ENCODE measurements at places on chromosomes 2 and 18.

DNA sequence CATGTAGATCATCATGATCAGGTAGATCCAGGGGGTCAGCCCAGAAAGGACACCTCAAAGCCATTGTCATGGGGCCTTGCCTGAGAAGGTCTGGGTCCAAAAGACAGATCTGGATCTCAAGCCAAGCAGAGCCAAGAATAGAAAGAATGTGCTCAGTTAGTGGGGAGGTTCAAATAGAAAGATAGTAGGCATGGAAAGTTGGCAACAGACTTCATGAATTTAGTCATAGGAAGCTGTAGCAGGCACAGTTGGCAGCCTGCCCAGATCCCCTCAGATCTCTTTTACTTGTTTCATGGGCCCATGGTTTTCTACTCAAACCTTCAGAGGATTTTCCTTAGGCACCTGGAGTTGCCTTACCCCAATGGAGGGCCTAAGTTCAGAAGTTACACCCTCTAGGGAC is 767.0 kb downstream of the SLC4A3 start:
- no peaks in the 10 kb centered on the region for H3K4me1 ChIP-seq
- no peak for DNase-seq
- H3K36me3 ChIP-seq: no peaks in the 10 kb centered on the region
- H3K27ac ChIP-seq: no peak overlapping the region

DNA sequence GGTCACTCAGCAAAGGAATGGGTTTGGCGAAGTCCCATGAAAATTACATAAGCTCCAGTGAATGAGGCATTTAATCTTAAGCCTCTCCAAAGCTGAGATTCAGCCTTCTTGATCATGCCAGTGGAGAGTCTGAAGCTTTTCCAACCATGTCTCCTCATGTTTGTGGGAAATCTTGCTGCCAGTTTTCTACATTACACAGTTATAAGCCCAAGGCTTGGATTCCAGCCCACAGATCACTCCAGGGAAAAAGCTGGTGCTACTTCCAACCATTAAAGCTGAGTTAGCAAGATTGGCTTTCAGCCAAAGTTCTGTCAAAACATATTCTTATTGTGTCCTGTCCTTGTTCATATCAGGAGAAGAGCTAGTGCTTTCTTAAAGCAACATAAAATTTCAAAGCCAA is 293.8 kb downstream of the LRRTM4 start:
- H3K27me3 ChIP-seq: no peaks in the 10 kb centered on the region
- no peak for DNase-seq
- no peaks in the 10 kb centered on the region for H3K4me1 ChIP-seq
- H3K36me3 ChIP-seq: no peaks in the 10 kb centered on the region

GRCh38 chr2:217086038-217086522 is 226.2 kb upstream of the TNP1 start:
- no peaks in the 10 kb centered on the region for H3K27me3 ChIP-seq
- H3K4me3 ChIP-seq: no peak overlapping the region
- H3K27ac ChIP-seq: no peak overlapping the region
- H3K4me1 ChIP-seq: peaks cover 8% of the 10 kb centered on the region
- H3K36me3 ChIP-seq: no peaks in the 10 kb centered on the region

GRCh38 chr2:57888463-57888862 is 158.1 kb upstream of the VRK2 start:
- H3K27me3 ChIP-seq: no peaks in the 10 kb centered on the region
- H3K4me1 ChIP-seq: no peaks in the 10 kb centered on the region
- no peak overlapping the region for H3K4me3 ChIP-seq
- no peak for DNase-seq
- no peaks in the 10 kb centered on the region for H3K36me3 ChIP-seq

DNA sequence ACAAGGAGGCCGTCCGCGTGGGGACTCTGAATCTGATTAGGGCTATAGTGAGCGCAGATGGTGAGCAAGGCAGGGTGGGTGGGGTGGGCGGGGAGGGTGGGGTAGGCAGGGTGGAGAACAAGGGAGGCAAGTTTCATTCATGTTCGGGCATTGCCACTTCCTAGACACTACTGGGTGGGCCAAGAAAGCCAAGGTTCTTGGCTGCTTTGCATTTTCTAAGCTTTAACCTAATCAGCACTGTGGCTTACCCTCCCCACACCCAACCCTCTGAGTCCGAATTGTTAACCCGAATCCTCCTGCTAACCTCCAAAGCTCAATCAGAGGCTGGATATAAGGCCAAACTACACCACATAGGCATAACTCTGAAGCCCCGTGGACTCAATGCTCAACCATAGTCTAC is 18.1 kb downstream of the MROH2A start:
- no peak overlapping the region for H3K27ac ChIP-seq
- H3K4me3 ChIP-seq: no peak overlapping the region
- H3K36me3 ChIP-seq: no peaks in the 10 kb centered on the region
- H3K27me3 ChIP-seq: no peaks in the 10 kb centered on the region

GRCh38 chr2:110837446-110838409 is 105.4 kb downstream of the ACOXL start:
- DNase-seq: peak; percentile 82
- no peaks in the 10 kb centered on the region for H3K27me3 ChIP-seq
- peaks cover 41% of the 10 kb centered on the region for H3K4me1 ChIP-seq
- H3K36me3 ChIP-seq: no peaks in the 10 kb centered on the region

DNA sequence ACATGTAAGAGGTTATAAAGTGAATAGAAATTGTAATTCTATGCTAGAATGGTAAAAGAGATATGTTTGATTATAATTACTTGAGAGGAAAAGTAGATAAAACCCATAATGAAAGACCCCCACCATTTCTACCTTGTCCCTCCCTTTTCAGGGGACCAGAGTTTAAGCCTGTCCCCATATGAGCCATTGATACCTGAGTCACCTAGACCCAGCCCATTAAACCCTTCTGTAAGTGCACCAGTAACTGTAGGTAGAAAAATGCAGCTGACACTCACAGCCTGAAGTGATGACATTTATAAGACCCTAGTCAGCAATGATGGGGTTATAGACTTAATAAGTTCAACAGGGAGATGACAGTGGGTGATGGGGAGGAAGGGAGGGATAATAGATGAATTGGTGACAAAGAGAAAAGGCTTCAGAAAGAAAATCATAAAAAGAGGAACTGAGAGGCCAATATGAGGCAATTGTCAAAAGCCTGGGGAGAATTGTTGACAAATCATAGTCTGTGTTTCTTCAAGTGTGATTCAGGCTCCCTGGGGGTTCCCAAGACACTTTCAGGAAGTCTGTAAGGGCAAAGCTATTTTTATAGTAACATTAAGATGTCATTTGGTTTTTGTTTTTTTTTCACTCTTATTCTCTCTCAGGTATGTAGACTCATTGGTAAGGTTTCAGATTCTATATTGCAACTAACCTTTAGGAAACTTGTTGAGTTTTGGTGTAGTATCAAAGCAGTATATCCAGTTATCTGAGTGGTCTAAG is 544.2 kb downstream of the SATB2 start:
- no peaks in the 10 kb centered on the region for H3K27me3 ChIP-seq
- H3K27ac ChIP-seq: no peak overlapping the region
- no peak for DNase-seq

DNA sequence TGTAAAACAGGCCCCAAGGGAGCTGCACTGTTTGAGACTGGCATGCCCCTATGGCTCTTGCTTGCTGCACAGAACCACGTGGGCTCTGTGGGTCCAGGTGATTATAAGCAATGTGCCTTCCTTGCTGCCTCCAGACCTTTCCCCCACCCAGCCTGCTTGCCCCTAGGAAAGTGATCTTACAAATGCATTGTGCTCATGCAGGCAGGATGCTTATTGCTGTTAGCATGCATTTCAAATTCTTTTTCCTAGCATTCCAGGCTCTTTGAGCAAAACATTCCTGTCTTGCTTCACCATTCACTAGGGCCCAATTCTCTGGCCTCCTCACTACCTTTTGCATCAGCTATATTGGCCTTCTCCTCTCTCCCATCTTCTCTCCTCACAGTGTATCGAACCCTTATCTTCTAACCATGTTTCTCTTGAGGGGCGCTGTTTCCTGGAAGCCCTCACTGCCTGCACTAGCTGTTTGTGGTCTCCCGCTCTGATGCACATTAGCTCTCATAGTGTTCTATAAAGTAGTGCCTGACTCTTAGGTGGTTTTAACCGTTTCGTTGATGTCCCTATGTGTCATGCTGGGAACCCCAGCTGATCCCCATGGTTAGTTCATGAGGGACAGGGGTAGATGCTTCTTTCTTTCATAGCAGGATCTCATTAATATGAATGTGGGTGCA is 152.9 kb upstream of the EPAS1 start:
- H3K36me3 ChIP-seq: no peaks in the 10 kb centered on the region
- no peak for DNase-seq
- peaks cover 7% of the 10 kb centered on the region for H3K4me1 ChIP-seq
- no peak overlapping the region for H3K4me3 ChIP-seq
- no peak overlapping the region for H3K27ac ChIP-seq
- H3K27me3 ChIP-seq: no peaks in the 10 kb centered on the region

GRCh38 chr2:109454304-109454703 is 159.5 kb downstream of the SEPTIN10 start:
- no peak for DNase-seq
- no peaks in the 10 kb centered on the region for H3K27me3 ChIP-seq
- H3K4me3 ChIP-seq: no peak overlapping the region
- no peaks in the 10 kb centered on the region for H3K36me3 ChIP-seq
- no peak overlapping the region for H3K27ac ChIP-seq
- H3K4me1 ChIP-seq: no peaks in the 10 kb centered on the region

GRCh38 chr2:47038656-47039488 is 116.2 kb downstream of the STPG4 start:
- no peak overlapping the region for H3K27ac ChIP-seq
- peaks cover 30% of the 10 kb centered on the region for H3K4me1 ChIP-seq
- no peaks in the 10 kb centered on the region for H3K36me3 ChIP-seq
- no peak overlapping the region for H3K4me3 ChIP-seq
- H3K27me3 ChIP-seq: no peaks in the 10 kb centered on the region
- DNase-seq: no peak

DNA sequence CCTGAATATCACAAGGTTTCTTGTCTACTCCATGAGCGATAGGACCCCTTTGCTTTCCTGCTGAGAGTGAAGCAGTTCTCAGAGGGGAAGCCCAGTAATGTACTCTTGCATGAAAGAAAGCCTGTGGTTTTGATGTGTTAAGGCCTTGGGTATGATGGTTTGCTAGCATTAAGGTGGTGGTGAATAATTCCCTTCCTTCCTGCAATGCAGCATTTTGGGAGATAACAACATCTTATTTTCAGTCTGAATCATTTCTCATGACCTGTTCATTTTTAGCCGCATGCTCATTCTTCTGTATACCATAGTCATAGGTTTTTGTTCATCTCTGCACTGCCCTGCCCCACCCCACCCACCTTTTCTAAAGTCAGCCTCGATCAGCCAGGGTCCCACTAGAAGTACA is 66.2 kb downstream of the HNMT start:
- H3K27ac ChIP-seq: no peak overlapping the region
- DNase-seq: no peak
- peaks cover 2% of the 10 kb centered on the region for H3K4me1 ChIP-seq
- H3K4me3 ChIP-seq: no peak overlapping the region
- H3K36me3 ChIP-seq: no peaks in the 10 kb centered on the region

DNA sequence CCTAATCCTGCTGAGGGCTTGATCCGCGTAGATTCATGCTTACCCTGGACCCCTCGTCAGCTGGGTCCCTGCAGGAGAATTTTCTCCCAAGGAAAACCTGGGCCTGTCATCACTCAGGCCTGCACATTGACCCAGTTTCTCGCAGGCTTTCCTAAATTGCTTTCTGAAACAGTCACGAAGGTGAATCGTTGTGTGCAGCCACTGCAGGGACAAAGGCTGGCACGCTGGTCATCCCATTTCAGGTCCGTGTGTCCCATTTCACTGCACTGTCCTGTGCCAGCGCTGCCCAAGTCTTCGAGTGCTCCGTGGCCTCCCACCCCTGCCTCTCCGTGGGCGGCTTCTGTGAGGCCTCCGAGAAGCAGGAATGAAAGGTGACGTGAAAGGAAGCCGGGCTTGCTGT is 62.8 kb upstream of the YWHAQ start:
- no peak for DNase-seq
- no peaks in the 10 kb centered on the region for H3K27me3 ChIP-seq
- H3K27ac ChIP-seq: no peak overlapping the region
